Transverse colon (tissue), 4 donors: ENCODE measurements at places on chromosomes 2 and 18.

- no peak for DNase-seq
Measured at GRCh38 chr2:47190188-47190881, 35.2 kb upstream of the STPG4 start.

GRCh38 chr18:23504720-23505119 is 1.4 kb downstream of the RMC1 start:
- DNase-seq: no peak

DNA sequence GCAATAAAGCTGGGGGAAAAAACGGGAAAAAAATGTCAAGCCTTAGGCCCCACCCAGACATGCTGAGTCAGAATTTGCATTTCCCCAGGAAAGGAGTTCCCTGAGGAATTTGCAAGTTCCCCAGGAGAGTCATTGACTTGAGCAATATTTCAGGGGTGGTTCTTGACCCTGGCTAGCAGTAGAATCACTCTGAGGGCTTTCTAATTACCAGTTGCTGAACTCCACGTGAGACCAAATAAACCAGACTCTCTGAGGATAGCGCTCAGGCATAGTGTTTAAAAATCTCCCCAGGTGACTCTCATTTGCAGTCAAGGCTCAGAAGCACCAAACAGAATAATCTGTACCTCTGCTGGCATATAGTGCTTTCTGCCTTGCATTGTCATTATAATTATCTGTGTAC is 48.7 kb downstream of the C1QL2 start:
- DNase-seq: no peak

DNA sequence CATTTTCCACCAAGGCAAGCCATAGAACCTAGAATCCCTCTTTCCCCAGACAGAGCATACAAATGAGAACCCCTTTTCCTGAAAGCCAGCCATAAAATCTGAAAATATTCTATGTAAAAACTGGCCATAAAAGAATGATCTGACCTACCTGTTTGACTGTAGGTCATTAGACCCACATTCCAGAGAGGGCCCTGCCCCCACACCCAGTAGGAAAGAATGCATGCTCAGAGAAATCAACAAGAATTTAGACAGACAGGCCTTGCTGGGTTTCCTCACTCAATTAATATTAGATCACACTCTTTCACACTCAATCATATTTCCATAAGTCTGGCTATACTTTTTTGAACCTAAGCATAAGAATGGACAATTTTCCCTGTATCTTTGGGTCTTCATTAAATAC is 929.5 kb downstream of the ERBB4 start:
- no peak for DNase-seq

DNA sequence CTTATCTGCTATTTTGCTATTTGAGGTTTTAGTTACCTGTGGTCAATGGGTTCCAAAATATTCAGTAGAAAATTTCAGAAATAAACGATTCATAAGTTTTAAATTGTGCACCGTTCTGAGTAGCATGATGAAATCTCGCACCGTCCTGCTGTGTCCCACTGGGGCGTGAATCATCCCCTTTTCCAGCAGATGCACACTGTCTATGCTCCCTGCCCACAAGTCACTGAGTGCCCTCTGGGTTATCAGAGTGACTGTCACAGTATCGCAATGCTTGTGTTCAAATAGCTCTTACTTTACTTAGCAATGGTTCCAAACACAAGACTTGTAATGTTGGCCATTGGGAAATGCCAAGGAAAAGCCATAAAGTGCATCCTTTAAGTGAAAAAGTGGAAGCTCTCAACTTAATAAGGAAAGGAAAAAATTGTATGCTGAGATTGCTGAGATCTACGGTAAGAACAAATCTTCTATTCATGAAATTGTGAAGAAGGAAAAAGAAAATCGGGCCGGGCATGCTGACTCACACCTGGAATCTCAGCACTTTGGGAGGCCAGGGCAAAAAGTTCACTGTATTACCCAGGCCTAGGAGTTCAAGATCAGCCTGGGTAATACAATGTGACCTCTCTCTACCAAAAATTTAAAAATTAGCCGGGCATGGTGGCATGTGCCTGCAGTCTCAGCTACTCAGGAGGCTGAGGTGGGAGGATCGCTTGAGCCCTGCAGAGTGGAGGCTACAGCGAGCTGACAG is 13.3 kb downstream of the COL4A3 start:
- no peak for DNase-seq

GRCh38 chr2:218727502-218728165 is 17.0 kb downstream of the TTLL4 start:
- no peak for DNase-seq

GRCh38 chr18:54197747-54198411 is 26.6 kb downstream of the MBD2 start:
- no peak for DNase-seq

GRCh38 chr18:29056800-29057199 is 879.9 kb upstream of the CDH2 start:
- no peak for DNase-seq

DNA sequence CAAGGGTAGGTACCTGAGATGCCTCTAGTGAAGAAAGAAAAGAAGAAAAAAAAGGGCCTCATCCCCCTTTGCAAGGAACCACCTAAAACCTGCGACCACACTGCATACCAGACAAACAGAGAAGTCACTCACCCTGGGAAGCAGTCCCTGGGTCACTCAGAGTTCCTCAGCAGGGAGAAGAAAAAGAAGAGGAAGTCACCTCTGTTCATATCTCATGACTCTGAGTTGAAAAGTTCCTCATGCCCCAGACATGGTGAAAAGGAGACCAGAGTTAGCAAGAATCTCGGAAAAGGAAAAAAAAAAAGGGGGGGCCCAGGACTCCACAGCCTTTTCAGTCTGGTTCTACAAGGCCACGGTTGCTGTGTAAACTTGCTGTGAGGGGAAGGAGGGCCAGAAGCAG is 478.4 kb upstream of the NRXN1 start:
- no peak for DNase-seq

DNA sequence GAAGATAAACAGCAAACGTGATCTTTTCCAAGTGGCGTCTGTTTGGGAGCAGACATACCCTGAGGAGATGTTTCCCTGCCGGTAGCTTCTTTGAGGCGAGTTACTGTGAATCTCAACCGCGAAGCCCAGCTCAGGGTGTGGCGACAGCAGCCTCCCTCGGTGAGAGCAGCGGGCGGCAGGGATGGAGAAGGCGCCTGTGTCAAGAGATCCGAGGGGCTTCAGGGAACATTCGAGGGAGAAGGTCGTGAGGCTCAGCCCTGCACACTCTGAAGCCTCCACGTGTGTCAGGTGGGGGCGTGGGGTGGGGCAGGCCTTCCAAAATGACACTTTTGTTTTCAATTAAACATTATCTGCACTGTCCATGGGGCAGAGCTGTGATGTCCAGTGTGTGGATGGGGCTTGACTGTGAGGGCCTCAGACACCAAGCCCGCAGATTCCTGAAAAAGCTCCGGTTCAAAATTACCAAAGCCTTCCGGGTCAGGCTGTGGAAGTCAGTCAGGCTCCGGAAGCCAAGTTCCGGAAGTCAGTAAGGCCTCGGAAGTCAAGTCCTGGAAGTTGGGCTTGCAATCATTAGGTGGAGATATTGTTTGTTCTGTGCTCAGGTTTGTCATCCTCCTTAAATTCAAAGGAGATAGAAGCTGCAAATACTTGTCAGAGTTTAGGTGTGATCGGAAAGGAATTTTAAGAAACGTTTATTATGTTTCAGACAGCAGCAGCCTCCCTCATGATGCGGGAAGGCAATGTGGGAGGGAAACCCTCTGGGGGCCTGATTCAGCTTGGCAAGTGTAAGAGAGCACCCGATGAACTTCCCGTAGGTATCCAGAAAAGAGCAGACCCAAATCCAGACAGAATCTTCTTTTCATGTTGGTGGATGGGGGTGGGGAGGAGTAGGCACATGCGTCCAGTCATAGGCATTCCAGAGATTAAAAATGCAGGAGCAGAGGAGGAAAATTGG is 20.7 kb downstream of the SMIM21 start:
- no peak for DNase-seq

- DNase-seq: no peak
Measured at GRCh38 chr2:81895620-81896250, 1591.2 kb upstream of the LRRTM1 start.
